Dermis microvascular lymphatic vessel endothelial cell (primary cell): ENCODE measurements at places on chromosomes 7 and 10. TPM values are rescaled to one million over a fixed set of nuclear protein-coding genes. Genes with fewer than 3 reads are reported as not detected.

FAM3C gene
- total RNA-seq = 29.3 and 30.6 TPM in 2 replicates

SPDYE3 gene
- total RNA-seq = not detected in 2 replicates

DRGX gene
- total RNA-seq = not detected in 2 replicates

FGFR2 gene
- total RNA-seq = 0.13 TPM in 2 replicates

DEPP1 gene
- 122 and 133 TPM in 2 replicates for total RNA-seq
